Neural crest cell (in vitro differentiated cells): ENCODE measurements at places on chromosomes 5 and 9. TPM values are rescaled to one million over a fixed set of nuclear protein-coding genes. Genes with fewer than 3 reads are reported as not detected.
A peak's percentile ranks its signal among the peaks of the same experiment; 100 is the strongest.

Gene SAPCD2
- 29.8 and 31.1 TPM in 2 replicates for total RNA-seq

Gene RAB3C
- total RNA-seq = 13.6 and 21.7 TPM in 2 replicates

Gene SHISAL2B
- 0.55 and 0.93 TPM in 2 replicates for total RNA-seq

Gene CDX1
- total RNA-seq = not detected in 2 replicates

Gene SHC3
- total RNA-seq = 14.9 and 17.7 TPM in 2 replicates

DNA sequence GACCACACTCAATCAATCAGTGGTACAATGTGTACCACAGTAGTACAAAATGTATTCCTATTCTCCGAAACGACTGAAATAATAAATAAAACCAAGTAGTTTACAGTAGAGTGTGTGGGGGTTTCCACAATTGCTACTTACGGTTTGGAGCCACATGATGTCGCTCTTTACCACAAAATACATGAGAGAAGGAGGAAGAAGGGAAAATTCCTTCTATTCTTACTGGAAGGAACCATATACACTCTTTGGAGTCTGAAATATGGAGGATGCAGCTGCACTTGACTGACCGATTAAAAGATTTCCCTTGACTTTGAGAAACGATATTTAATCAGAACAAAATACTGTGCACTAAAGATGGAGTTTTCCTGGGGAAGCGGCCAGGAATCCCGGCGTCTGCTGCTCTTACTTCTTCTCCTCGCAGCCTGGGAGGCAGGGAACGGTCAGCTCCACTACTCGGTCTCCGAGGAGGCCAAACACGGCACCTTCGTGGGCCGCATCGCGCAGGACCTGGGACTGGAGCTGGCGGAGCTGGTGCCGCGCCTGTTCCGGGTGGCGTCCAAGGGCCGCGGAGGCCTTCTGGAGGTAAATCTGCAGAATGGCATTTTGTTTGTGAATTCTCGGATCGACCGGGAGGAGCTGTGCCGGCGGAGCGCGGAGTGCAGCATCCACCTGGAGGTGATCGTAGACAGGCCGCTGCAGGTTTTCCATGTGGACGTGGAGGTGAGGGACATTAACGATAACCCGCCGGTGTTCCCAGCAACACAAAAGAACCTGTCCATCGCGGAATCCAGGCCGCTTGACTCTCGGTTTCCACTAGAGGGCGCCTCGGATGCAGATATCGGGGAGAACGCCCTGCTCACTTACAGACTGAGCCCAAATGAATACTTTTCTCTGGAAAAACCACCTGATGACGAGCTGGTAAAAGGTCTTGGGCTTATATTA, at the start of gene PCDHA4:
PCDHA4 (plus strand) TSS at position 235 of the 942 bp plus-strand sequence.
- peak within 1 kb of the TSS; percentile 90 for H3K27ac ChIP-seq
- peaks cover 49% of the 10 kb centered on the region for H3K36me3 ChIP-seq
- DNase-seq = peak; percentile 69
- no peaks in the 10 kb centered on the region for H3K27me3 ChIP-seq

- H3K4me3 ChIP-seq = no peak overlapping the region
- DNase-seq = no peak
- no peaks in the 10 kb centered on the region for H3K4me1 ChIP-seq
- peak overlapping the region; percentile 72 for H3K27ac ChIP-seq
- H3K36me3 ChIP-seq = peaks cover 6% of the 10 kb centered on the region
- H3K27me3 ChIP-seq = no peaks in the 10 kb centered on the region
Observed at GRCh38 chr9:69081261-69081660, 45.7 kb downstream of the FXN start.

GRCh38 chr9:127693143-127693542, 13.6 kb upstream of the CFAP157 start:
- no peaks in the 10 kb centered on the region for H3K27me3 ChIP-seq
- no peak for DNase-seq
- no peak overlapping the region for H3K4me3 ChIP-seq
- no peak overlapping the region for H3K27ac ChIP-seq
- H3K4me1 ChIP-seq = peaks cover 11% of the 10 kb centered on the region

DNA sequence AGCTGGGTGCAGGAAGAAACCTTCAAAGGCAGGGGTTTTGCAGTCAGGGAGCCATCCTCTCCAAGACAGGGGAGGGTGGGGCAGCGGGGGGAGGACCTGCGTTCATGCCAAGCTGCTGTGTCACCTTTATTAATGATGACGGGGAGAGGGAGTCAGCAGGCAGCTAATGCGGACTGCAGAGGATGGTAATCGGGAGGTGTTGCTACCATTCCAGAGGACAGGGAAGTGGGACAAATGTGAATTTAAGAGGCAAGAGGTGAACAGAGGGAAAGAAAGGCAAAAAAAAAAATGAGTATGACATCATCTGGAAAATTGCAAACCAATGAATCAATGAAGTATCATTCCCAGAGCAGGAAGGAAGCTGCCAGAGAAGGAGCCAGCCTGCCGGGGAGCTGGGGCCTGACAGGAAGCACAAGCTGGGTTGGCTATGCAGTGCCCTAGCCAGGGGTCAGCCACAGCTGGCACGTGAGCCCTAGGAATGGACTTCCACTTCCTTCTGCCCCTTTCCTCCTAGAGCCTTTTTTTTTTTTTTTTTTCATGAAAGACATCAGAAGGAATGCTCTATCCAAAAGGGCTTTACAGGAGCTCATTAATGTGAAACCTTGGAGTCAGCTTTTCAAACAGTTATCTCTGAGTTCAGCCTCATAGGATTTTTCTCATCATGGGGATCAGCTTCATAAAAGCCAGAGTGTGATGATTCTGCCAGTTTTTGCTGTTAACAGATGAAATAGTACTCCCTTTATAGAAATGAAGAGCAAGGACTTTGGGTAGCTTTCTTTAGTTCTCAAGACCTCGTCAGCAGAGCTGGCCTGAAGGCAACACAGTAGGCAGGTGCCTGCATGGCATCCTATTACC, 9.2 kb downstream of the INSYN2B start:
- no peaks in the 10 kb centered on the region for H3K27me3 ChIP-seq
- H3K4me3 ChIP-seq = no peak overlapping the region
- no peaks in the 10 kb centered on the region for H3K36me3 ChIP-seq
- no peak for DNase-seq

Gene DDX4
- not detected in 2 replicates for total RNA-seq

DNA sequence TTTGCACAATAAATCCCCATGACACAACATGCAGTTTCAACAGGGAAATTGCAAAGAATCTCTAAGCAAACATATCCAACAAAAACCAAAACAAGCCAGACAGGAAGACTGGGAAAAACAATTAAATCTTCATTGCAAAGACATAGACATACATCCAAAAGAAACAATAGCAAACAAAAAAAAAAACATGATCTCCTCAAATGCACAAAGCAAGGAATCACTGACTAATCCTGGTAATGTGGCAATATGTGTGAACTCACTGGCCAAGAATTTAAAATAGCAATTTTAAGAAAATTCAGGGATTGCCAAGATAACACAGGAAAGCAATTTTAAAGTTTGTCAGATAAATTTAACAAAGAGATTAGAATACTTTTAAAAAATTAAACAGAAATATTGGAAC, 520.1 kb upstream of the SMC2 start:
- peaks cover 7% of the 10 kb centered on the region for H3K36me3 ChIP-seq
- H3K4me1 ChIP-seq = no peaks in the 10 kb centered on the region
- H3K27ac ChIP-seq = no peak overlapping the region
- no peak for DNase-seq
- no peaks in the 10 kb centered on the region for H3K27me3 ChIP-seq

GRCh38 chr5:149675610-149676201, 54.4 kb upstream of the PPARGC1B start:
- H3K4me3 ChIP-seq = no peak overlapping the region
- no peaks in the 10 kb centered on the region for H3K4me1 ChIP-seq
- no peak overlapping the region for H3K27ac ChIP-seq
- H3K36me3 ChIP-seq = peaks cover 3% of the 10 kb centered on the region
- no peak for DNase-seq
